Cardiac septum (tissue), 1 donor: ENCODE measurements at places on chromosomes 7 and 10. TPM values are rescaled to one million over a fixed set of nuclear protein-coding genes. Genes with fewer than 3 reads are reported as not detected.

Gene ITPRID1
- total RNA-seq = not detected

Gene LOXL4
- 17.9 TPM for total RNA-seq

Gene LEP
- total RNA-seq = 0.30 TPM

Gene CCNJ
- total RNA-seq = 3.4 TPM

DNA sequence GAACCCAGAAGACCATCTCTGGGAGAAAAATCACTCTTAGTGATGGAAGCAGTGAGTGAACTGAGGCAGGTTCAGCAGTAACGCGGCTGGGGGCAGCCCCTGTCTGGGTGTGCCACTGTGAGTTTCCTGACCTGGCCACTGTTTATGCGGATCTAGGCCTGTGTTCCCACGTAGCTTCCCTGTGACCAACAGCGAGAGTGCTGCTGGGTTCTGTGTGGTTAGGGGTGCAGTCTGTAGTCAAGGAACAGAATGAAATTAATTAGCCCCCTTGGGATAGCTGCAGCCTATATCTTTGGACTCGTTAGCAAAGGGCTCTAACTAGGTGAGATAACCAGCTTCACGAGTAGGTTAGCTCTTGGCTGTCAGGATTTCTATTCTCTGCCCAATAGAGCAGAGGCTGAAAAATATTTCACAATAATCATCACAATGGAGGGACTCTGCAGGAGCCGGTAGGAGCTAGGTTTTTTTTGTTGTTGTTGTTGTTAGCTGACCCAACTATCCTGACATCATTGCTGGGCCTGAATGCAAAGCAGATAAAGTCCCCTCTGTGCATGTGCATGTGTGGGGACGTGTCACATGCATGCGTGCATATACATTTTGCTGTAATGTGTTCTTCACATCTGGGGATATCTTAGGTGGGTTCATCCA is 164.9 kb downstream of the TMEM178B start:
- DNase-seq = no peak

- no peak for DNase-seq
Measured at GRCh38 chr10:129658376-129659072, 191.5 kb downstream of the MGMT start.

DNA sequence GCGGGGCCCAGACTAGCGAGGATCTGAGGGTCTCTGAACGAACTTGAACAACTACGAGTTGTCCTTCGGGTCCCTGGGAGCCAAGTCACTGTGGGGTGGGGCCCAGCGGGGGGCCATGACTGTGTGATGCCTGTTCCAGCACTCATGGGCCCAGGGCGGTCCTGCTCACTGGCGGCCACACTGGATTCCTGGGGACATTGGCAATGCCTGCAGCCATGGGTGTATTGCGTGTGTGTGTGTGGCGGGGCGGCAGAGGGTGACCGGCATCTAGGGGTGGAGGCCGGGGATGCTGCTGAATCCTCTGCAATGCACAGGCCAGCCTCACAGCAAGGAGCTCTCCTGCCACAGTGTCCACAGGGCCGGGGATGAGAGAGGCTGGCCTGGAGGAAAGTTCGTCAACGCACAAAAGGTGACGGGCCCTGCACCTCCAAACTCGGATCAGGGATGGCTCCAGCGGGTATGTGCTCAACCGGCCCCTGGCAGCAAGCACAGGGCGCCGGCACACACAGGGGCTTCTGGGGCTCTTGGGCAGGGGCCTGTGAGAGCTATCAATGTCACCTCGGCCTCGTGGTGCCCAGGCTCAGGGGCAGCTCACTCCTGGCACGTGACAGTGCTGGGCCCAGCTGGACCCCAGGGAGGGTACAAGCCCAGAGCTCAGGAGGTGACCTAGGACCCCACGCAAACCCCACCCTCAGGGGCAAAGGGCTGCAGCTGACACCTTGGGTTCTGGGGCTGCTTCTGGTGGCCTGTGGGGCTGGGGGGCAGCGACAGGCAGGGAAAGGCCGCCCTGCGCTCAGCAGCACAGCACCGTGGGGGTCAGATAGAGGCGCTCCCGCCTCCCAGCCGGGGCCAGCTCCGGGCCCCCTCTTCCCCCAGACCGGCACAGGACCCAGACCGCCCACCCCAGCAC is 27.9 kb downstream of the PAPOLB start:
- DNase-seq = peak; percentile 63

DNA sequence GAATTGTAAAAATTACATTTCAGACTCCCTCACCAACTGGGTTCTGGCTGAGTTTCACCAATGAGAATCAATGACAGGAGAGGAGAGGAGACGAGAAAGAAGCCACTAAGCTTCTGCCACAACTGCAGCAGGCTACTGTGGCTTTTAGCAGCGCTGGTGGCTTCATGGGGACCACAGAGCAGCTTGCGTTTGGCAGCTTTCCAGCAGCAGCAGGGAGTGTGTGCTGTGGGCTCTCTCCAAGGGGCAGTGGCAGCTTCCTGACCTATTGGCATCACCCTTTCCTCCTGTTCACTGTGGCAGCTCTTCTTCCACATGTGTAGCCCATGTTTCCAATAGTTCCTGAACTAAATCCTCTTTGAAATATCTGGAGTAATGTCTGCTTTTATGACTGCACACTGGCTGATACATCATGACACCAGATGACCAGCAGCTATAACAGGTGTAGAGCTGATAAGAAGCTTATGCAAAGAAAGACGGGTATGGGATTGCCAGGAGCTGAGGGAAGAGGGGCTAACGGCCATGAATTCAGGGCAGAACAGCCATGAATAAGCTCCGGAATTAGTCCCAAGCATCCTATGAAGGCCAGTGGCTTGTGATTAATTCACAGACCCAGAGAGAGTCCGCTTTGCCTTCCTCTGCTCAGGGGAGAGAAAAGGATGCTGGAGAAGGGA is 46.8 kb downstream of the KCNH2 start:
- DNase-seq = no peak

GRCh38 chr10:25502453-25502852 is 327.7 kb downstream of the GPR158 start:
- no peak for DNase-seq

GRCh38 chr10:96678725-96679124 is 41.6 kb downstream of the PIK3AP1 start:
- DNase-seq = no peak

DNA sequence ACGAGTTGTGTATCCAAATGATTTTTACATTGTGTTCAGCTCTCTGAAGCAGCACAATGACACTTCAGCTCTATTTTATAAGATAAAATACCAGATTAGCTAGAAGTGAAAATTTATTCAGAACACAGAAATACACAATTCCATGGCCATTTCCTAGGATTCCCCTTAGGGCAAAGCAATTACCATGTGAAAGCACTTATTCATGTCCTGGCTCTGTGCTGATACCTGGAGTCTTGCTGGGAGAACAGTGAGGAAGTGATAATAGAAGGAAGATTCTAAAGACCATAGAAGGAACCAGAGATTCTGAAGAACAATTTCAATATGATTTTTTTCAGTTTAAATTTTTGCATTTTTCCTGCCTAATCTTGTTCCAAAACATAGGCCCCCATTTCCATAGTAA is 657.4 kb upstream of the ZWINT start:
- DNase-seq = no peak

DNA sequence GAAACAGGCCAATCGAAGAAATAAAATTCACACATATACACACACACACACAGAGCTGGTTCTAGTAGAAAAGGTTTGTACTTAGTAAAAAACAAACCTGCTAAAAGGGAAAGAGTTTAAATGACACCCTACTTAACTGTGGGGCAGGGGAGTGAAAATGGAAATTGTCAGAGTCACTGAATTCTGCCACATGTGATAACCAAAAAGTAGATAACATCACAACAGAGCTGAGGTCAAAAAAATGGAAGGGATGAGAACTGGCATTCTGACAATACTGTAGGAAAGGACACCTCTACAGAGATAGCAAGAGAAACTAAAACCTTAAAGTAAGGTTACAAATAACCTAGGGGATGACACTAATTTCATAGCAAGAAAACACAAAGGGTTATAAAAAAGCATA is 74.6 kb downstream of the CACUL1 start:
- no peak for DNase-seq

GRCh38 chr7:152760854-152761748 is 1.5 kb downstream of the ACTR3B start:
- DNase-seq = no peak

- no peak for DNase-seq
Measured at GRCh38 chr7:151793991-151794507, 82.9 kb downstream of the PRKAG2 start.

DNA sequence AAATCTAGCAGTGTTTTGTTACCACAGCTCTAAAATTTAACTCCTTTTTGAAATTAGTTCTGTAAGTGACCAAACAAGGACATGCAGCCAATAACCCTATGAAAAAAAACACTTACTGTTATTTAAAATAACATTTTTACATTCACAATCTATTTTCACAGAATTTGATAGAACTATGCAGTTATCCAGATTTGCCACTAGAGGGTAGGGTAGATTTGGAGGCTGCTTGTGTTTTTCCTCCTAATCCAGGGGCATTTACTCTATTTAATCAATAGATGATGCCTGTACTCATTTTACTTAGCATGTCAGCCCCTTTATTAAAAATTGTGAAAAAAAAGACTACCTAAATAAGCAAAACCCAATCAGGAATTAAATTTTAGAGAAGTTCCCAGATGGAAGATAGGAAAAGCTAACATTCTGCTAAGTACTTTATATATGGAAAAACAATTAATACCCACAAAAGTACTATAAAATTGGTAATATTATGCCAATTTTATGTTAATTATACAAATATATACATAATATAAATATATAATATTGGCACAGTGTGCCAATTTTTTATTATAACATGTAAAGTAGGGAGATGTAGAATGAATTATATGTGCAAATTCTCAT is 18.1 kb upstream of the LIPK start:
- DNase-seq = no peak

- peak; percentile 80 for DNase-seq
Measured at GRCh38 chr10:88934900-88935672, 17.5 kb downstream of the ACTA2 start.

GRCh38 chr7:21898265-21898930 is 47.3 kb downstream of the CDCA7L start:
- DNase-seq = peak; percentile 76

- DNase-seq = no peak
Measured at GRCh38 chr10:9081253-9081652, 1026.8 kb downstream of the GATA3 start.

GRCh38 chr10:8072211-8072610 is 17.7 kb downstream of the GATA3 start:
- DNase-seq = no peak

- no peak for DNase-seq
Measured at GRCh38 chr7:35255443-35256255, 1.7 kb upstream of the TBX20 start.
